GM18507 (cell line): ENCODE measurements at places on chromosomes 11 and 22.

- no peak for DNase-seq
Measured at GRCh38 chr11:5605849-5606248, 9.4 kb downstream of the TRIM6 start.

- no peak for DNase-seq
Measured at GRCh38 chr11:65915101-65915820, 3.6 kb downstream of the C11orf68 start.

DNA sequence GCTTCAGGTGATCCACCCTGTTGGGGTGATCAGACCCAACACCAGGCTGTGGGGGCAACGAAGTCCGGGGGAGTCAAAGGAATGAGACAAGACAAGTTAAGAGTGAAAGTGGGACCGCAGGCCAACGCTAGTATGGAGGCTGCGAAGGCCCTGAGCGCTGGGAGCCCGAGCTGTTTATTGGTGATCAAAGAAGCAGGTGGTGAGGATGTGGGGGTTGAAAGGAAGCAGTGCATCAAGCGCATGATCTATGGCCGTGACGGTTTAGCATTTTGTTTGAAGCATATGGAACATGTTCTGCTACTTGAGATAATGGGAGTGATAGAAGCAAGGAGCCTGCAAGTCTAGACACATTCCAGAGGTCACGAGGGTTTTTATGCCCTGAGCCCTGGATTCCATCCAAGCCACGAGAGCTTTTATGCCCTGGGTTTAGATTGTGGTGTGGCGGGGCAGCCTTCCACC is 49.5 kb downstream of the MCHR1 start:
- DNase-seq, result no peak

DNA sequence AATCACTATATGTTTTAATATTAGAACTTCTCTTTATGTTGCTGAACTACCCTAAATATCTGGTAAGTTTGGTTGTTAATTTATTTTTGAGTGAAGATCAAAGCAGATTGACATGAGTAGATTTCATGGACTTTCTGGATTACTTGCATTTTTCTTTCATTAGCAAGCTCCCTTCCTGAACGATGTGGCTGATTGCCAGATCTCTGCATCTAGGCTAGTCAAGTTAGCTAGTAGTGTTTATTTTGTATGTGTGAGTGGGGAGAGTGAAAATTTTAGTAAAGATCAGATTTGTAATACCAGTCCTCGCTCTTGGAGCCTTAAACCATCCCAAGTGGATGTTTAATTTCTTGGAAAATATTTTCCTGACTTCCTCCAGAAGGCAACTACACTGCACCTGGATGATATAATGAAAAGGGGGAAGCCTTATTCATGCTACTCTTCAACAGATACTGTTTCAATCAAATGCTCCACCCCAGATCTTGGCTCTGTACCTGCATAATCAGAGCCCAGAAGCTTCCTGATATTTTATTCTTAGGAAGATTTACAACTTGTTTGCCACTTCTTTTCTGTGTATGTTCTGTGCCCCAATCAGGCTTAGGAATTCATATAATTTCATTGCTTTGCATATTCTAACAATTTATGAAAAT is 143.2 kb upstream of the GRIA4 start:
- DNase-seq, result no peak

DNA sequence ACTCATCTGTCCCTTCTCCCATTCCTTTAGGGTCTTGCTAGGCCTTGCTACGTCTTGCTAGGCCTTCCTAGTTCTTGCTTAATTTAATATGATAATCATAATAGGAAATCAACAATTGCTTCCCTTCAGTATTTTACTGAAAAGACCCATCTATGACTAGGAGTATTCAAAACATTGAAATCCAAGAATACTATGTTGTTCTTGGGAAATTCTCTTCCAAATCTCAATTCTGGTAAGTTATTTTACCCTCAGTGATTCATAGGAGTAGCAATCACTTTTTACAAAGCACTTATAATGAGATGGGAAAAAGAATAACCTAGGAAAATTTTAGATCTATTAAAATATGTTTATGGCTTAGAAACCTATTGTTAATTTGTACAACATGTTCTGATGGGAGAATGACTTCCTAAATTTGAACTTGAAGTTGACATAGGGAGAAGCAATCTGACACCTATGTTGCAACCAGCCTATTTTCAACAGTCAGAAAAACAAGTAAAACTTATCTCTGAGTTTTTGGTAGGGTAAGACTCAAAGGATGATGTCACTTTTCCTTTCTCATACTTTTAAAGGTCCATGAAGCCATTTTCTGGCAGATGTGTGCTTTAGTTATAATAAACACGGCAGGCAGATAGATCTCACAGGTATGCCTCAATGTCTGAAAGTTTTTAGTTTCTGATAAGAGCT is 29.5 kb upstream of the HIPK3 start:
- DNase-seq, result no peak

GRCh38 chr22:37019309-37020191 is at the start of the genes MPST and TST:
MPST (plus strand) TSS chr22:37019742; CDS start chr22:37019837, 95 bp downstream.
TST (minus strand) TSS chr22:37019447; CDS start chr22:37018732, 715 bp downstream.
- peak; percentile 71 for DNase-seq

- no peak for DNase-seq
Measured at GRCh38 chr22:44438481-44439131, 59.4 kb downstream of the RTL6 start.

DNA sequence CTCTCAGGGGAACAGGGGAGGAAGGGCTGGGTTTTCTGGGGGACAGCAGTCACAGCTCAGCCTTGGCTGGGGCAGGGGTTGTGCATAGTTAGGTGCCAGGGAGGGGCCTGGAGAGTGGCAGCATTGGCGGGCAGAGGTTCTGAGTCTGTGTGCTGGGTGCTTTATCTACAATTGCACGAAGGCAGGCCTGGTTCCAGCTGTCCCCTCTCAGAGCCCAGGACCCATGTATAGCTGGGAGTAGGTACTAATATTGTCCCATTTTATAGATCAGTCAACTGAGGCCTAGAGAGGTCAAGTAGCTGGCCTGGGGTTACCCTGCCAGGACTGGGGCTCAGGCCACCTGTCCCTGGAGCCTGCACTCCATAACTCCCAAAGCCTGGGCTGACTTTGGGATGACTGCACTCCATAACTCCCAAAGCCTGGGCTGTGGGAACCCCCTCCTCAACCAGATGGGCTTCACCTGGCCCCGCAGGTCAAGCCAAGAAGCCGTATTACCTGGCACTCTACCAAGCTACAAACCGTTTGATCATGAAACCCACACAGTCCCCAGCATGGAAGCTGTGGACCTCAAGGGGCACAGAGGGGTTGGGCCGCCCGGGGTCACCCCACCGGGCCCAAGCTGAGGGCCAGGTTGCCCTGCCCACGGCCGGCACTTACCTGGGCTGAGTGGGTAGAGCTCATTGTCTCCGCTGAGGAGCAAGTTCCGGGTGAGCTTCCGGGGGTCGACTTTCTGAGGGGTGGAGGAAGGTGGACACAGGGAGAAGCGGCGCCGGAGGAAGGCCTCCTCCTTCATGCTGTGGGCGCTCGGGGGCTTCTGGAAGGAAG is 36.5 kb downstream of the OSBPL5 start:
- DNase-seq, result no peak

- peak; percentile 23 for DNase-seq
Measured at GRCh38 chr11:96112192-96113128, 188.6 kb upstream of the MTMR2 start.

DNA sequence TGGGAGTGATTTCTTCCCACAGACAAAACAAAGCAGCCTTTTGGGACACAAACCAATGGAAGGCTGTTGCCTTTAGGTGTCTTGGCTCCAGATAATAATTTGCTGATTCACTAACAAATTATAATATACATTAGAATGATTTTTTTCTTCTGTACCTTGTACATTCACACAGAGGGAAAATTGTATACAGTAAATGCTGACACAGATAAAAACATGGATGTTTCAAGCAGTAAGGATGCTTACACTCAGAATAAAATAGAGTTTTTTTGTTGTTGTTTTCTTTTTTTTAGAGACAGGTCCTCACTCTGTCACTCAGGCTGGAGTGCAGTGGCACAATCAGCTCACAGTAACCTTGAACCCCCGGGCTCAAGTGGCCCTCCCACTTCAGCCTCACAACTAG is 109.2 kb upstream of the TRPC6 start:
- no peak for DNase-seq

DNA sequence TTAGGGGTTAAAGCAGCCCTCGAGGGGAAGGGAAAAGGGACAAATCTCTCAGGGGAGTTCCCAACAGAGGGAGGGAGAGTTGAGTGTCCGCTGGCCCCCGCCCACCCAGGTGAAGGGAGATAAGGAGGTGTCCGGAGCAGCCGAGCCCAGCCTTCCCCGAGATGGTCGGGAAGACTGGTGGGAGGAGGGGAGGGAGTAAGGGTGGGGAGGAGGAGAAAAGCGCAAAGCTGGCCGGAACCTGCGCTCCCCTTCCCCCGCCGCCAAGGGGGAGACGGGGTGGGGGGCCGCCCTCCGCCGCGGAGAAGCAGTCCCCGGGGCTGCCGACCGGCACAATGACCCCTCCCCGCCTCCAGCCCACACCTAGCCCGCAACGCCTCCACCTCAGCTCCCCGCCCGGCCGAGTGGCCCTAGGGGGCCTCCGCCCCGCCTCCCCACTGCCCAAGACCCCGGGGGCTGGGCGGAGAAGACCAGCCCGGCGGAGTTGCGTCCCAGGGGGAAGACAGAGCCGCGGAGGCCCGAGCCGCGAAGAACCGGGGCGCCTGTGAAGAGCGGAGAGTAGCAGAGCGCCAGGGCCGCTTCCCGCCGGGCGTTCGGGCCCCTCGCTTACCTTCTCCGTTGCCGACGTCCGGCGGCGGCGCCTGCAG is 479 bp downstream of the RSF1 start:
- DNase-seq, result no peak

- DNase-seq, result no peak
Measured at GRCh38 chr11:57426439-57426928, 437 bp downstream of the SLC43A3 start.

DNA sequence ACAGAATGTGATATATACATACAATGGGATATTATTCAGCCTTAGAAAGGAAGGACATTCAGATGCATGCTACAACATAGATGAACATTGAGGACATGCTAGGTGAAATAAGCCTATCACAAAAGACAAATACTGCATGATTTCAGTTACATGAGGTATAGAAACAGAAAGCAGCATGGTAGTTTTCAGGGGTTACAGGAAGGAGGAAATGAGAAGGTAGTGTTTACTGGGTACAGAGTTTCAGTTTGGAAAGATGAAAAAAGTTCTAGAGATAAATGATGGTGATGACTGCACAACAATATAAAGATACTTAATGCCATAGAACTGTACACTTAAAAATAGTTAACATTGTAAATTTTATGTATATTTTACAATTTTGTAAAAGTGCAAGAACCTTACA is 266.7 kb upstream of the C11orf87 start:
- no peak for DNase-seq
